ENCODE measurements at places on chromosomes 1 and 21. TPM values are rescaled to one million over a fixed set of nuclear protein-coding genes. Genes with fewer than 3 reads are reported as not detected.

Gene HS2ST1
- 19.5 TPM for total RNA-seq

Gene HSD3B2
- not detected for total RNA-seq

DNA sequence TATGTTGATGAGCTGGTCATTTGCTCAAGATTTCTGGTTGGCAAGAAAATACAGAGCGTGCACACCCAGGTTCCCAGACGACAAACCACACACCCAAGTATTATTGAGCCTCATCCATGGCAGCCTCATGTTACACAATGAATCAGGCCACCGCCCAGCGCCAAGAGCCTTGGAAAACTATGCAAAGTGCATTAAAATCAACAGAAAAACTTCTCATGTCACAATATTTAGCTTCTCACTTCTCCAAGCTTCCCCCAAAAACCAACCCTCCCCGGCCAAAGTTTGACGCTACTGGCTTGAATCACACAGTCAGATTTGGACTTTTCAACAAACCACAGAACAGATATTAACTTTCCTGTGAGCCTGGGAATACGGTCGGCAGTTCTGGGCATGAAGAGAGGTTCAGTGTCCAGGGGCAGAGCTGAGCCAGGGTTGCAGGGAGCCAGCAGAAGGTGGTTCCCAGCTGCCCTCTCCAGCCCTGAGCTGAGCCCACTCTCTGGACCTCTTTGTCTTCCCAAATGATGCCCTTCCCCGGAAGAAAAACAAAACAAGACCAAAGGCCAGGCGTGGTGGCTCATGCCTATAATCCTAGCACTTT, 71.1 kb downstream of the SETD4 start:
- no peak for DNase-seq

- no peak for DNase-seq
Measured at GRCh38 chr1:241518476-241519307, 863 bp downstream of the FH start.

All from GM23338 (cell line).